Omental fat pad (tissue), 4 donors: ENCODE measurements at places on chromosomes 13 and 19. TPM values are rescaled to one million over a fixed set of nuclear protein-coding genes. Genes with fewer than 3 reads are reported as not detected.

The UBE2L5 gene
- total RNA-seq: not detected

The WDR87 gene
- not detected for total RNA-seq

The ZNF415 gene
- 12.6 TPM for total RNA-seq

The CATSPERD gene
- not detected for total RNA-seq

The ZNF208 gene
- 14.9 TPM for total RNA-seq

The SBSN gene
- not detected for total RNA-seq

The DOCK6 gene
- total RNA-seq: 109 TPM

The CNN1 gene
- total RNA-seq: 43.8 TPM

The CYP4F12 gene
- total RNA-seq: 3.0 TPM

The ZNF90 gene
- 4.3 TPM for total RNA-seq

The TMEM238 gene
- not detected for total RNA-seq

The GMIP gene
- total RNA-seq: 12.7 TPM

The BCAM gene
- 40.9 TPM for total RNA-seq

The LILRB2 gene
- 3.5 TPM for total RNA-seq

The METTL21C gene
- total RNA-seq: not detected

The HRC gene
- 0.74 TPM for total RNA-seq

The LIM2 gene
- not detected for total RNA-seq

The CDKN2D gene
- total RNA-seq: 2.9 TPM

The NTF4 gene
- total RNA-seq: not detected
